ENCODE measurements at places on chromosomes 2 and 18.

- DNase-seq, result no peak
These were observed 545.0 kb upstream of the PIK3C3 start for GRCh38 chr18:41410006-41410405.

DNA sequence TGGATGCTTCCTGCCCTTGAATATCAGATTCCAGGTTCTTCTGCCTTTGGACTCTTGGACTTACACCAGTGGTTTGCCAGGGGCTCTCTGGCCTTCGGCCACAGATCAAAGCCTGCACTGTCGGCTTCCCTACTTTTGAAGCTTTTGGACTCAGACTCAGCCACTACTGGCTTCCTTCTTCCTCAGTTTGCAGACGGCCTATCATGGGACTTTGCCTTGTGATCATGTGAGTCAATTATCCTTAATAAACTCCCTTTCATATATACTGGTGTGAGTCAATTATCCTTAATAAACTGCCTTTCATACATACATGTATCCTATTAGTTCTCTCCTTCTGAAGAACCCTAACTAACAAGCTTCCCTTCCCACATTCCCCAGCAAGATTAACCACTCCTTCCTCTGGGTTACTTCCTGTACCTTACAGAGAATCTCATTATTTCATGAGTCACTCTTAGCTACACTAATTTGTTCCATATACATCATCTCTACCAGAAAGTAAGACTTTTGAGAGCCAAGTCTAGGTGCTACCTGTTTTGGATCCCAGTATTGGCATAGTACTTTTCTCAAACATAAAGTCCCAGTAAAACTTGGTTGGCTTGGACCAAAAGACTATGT is 31.3 kb upstream of the LRATD1 start:
- DNase-seq, result no peak

DNA sequence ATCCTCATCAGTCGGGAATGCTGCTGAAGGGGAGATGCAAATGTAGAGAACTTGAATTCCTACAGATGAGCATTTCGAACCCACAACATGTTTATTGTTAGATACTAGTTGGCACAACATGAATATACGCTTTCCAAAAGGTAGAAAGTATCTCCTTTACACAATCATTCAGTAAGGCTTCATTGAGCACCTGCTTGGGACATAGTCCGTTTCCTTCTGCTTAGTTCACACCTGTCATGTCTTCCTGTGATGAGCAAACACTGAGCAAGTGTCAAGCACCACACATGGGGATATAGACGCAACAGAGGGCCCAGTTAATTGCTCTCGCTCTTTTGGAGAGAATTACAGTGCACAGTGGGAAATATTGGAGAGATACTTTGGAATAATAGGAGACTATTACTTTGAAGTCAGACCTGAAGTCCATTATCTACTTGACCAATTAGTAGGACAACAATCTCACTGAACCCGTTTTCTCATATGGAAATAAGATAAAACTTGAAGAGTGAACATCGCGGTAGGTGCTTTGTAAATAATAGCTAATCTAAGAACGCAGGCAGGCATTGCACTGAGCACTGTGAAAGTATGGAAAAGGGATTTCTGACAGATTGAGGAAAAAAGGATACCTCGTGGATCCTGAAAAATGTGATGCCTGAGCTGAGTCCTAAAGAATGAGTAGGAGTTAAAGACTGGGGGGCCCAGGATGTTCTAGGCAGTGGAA is 1.2 kb downstream of the CPSF3 start:
- no peak for DNase-seq

GRCh38 chr18:73679941-73680712 is 467.5 kb downstream of the FBXO15 start:
- no peak for DNase-seq

- no peak for DNase-seq
These were observed 63.0 kb downstream of the WDR75 start for GRCh38 chr2:189504238-189504637.
